Muscle of leg (tissue), 16 donors: ENCODE measurements at places on chromosomes 11 and 22. TPM values are rescaled to one million over a fixed set of nuclear protein-coding genes. Genes with fewer than 3 reads are reported as not detected.

- H3K4me3 ChIP-seq, result no peak overlapping the region
- no peak for DNase-seq
- peaks cover under 1% of the 10 kb centered on the region for H3K27me3 ChIP-seq
- no peak overlapping the region for H3K27ac ChIP-seq
- no peaks in the 10 kb centered on the region for H3K36me3 ChIP-seq
Measured at GRCh38 chr11:75383246-75383645, 16.1 kb upstream of the RPS3 start.

FZD4 gene
- 40.5 TPM for total RNA-seq

UPK3A gene
- total RNA-seq, result not detected

CFAP68 gene
- total RNA-seq, result 16.3 TPM

FGF19 gene
- 0.44 TPM for total RNA-seq

GGTLC2 gene
- total RNA-seq, result not detected

- H3K27me3 ChIP-seq, result peaks cover 3% of the 10 kb centered on the region
- H3K27ac ChIP-seq, result no peak overlapping the region
- no peak for DNase-seq
- H3K4me3 ChIP-seq, result no peak overlapping the region
Measured at GRCh38 chr11:11265994-11266606, 87.0 kb downstream of the CSNK2A3 start.

SLC15A3 gene
- 12.7 TPM for total RNA-seq

DNA sequence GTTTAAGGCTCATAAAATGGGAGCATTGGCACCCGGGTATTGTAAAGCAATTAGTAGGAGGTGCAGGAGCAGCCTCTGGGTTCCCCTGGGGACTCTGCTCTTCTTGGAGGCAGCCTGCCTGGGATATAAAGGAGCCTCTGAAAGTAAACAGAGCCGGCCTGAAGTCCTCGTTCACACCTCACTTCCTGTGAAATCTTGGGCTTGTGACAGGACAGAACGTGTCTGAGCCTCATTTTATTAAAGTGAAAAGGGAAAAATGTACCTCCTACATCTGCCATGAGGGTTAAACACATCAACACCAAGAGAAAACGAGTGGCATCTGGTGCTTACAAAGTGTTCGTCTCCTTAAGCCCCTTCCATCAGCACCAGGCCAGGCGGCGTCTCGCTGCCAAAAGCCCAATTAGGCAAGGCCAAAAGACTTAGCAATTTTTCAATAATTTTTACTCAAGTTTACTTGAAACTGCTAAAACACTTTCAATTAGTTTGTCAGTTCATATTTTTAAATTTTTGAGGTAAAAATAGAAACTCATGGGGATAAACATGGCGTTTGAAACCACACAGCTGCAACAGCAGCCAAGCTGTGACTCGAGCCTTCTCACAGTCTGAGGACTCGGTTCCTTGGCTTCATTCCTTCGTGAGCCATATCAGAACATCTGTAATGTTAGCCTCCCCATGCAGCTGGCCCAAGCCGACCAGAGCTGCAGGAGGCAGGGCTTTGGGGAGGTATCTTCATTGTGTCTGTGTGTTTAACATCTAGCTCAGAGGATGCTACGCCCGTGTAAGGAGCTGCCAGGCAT, 33.6 kb downstream of the MAP6 start:
- H3K36me3 ChIP-seq, result no peaks in the 10 kb centered on the region
- DNase-seq, result peak; percentile 93
- no peak overlapping the region for H3K4me3 ChIP-seq
- H3K27ac ChIP-seq, result peak overlapping the region; percentile 59

MS4A1 gene
- total RNA-seq, result 0.22 TPM

DNA sequence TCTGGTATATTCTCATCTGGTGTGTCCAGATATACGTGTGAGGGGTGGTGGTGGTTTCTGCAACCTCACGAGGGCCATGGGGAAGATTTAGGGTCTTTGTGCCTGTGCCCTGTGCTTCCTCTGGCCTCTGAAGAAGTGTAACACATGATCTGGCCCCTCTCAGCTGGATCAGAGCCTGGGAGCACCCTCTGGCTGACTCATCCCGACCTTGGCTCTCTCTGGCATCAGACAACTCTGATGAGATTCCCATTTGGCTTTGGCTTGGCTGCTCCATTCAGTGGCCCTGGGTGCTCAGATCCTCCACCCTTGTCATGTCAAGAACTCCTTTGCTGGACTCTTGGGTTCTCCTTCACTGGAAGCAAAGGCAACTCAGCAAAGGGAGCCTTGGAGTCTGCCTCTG, 45.2 kb downstream of the RASSF10 start:
- H3K27me3 ChIP-seq, result peaks cover 5% of the 10 kb centered on the region
- H3K4me3 ChIP-seq, result no peak overlapping the region
- no peaks in the 10 kb centered on the region for H3K4me1 ChIP-seq
- no peaks in the 10 kb centered on the region for H3K36me3 ChIP-seq
- no peak for DNase-seq

DNA sequence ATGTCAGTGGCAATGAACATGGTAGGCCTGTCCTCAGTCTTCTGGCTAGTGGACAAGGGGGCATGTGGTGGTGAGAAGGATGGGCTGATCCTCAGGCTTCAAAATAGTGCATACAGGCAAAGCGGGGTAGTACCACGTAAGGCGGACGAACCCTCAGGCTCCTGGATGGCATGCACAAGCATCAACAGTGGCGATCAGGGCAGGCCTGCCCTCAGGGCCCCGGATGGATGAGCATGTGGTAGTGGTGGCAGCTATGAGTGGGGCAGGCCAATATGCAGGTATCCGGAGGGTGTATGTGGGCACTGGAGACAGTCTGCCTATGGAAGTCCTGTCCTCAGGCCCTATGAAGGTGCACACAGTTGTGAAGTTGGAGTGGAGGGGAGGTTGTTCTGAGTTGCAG, 163.8 kb downstream of the GUCY1A2 start:
- H3K36me3 ChIP-seq, result no peaks in the 10 kb centered on the region
- no peaks in the 10 kb centered on the region for H3K27me3 ChIP-seq
- no peak for DNase-seq

PYGM gene
- total RNA-seq, result 165 TPM

UPB1 gene
- total RNA-seq, result 0.75 TPM

GRCh38 chr11:3808861-3809623, 682 bp downstream of the PGAP2 start:
- H3K27me3 ChIP-seq, result no peaks in the 10 kb centered on the region
- peak; percentile 34 for DNase-seq
- H3K4me3 ChIP-seq, result peak overlapping the region; percentile 92
- peaks cover 7% of the 10 kb centered on the region for H3K36me3 ChIP-seq
- H3K4me1 ChIP-seq, result peaks cover 11% of the 10 kb centered on the region

- H3K27me3 ChIP-seq, result no peaks in the 10 kb centered on the region
- H3K36me3 ChIP-seq, result peaks cover 71% of the 10 kb centered on the region
- H3K4me3 ChIP-seq, result no peak overlapping the region
- H3K4me1 ChIP-seq, result peaks cover 54% of the 10 kb centered on the region
- H3K27ac ChIP-seq, result no peak overlapping the region
Measured at GRCh38 chr11:65646288-65646957, 8.5 kb downstream of the SIPA1 start.

DNA sequence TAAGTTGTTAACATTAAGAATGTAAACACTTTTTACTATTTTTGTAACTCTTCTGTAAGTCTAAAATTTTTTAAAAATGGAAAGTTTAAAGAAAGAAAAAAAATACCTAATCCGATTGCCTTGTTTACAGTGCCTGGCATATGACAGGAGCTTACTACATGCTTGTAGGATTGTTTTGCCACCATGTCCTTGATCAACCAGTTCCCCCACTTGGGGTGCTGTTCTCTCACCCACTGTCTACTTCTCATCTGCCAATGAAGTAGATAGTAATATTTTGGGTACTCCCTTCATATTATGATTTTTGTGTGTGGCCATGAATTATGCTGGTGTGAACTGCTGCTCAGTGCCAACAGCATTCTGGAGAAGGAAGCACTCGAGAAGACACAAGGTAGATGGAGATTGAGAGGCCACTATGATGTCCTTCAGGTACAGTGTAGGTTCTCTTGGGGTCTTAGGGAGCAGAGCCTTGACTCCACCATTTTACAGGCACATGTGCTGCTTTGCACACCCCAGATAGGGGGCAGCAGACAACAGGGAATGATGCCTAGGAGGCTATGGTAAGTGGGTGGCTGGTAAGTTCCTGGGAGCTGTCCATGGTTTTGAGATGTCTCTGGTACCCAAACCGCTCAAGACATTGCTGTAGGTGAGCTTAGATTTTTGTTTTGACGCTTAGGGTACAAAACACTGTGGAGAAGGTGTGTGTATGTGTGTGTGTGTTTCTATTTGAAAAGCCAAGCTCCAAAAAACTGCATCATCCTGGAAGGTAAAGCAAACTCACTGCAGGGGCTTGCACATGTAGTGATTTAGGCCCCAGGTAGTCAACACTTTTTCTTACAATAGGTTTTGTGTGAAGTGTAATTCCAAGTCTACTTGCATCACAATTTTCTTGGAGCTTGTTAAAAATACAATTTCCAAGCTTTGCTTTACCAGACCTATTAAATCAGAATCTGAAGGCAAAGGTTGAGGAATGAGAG, 494.5 kb upstream of the LARGE1 start:
- H3K27me3 ChIP-seq, result no peaks in the 10 kb centered on the region
- H3K27ac ChIP-seq, result no peak overlapping the region
- DNase-seq, result peak; percentile 86
- H3K4me3 ChIP-seq, result no peak overlapping the region
- H3K4me1 ChIP-seq, result no peaks in the 10 kb centered on the region

DNA sequence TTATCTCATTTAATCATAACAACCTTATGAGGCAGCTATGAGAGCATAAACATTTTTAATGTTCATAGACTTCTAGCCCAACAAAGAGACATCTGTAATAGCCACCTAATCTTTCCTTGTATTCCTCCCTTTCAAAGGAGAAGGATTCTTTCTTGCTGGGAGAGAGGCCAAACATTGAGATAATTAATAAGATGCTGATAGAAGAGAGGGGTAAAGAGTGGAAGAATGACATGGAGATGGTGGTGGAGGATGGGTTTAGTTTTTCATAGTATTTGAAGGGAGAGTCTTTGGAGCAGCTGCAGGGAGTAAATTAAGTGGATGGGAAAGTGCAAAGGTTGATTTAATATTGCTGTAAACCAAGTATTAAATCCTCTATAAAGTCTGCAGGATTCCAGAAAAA, 57.9 kb downstream of the ARL14EP start:
- no peaks in the 10 kb centered on the region for H3K27me3 ChIP-seq
- H3K4me3 ChIP-seq, result no peak overlapping the region
- H3K27ac ChIP-seq, result no peak overlapping the region
- DNase-seq, result no peak
- no peaks in the 10 kb centered on the region for H3K36me3 ChIP-seq

- H3K27me3 ChIP-seq, result no peaks in the 10 kb centered on the region
- peaks cover 5% of the 10 kb centered on the region for H3K4me1 ChIP-seq
- peak; percentile 32 for DNase-seq
- H3K4me3 ChIP-seq, result no peak overlapping the region
Measured at GRCh38 chr11:7495882-7496551, 10.7 kb downstream of the OLFML1 start.

- H3K36me3 ChIP-seq, result no peaks in the 10 kb centered on the region
- no peak overlapping the region for H3K27ac ChIP-seq
Measured at GRCh38 chr11:14248580-14248981, 110.4 kb downstream of the RRAS2 start.

GRCh38 chr22:39251762-39252460, 7.1 kb upstream of the PDGFB start:
- DNase-seq, result no peak
- peaks cover 21% of the 10 kb centered on the region for H3K27me3 ChIP-seq
- no peak overlapping the region for H3K4me3 ChIP-seq
- H3K36me3 ChIP-seq, result no peaks in the 10 kb centered on the region
- H3K27ac ChIP-seq, result no peak overlapping the region

DNA sequence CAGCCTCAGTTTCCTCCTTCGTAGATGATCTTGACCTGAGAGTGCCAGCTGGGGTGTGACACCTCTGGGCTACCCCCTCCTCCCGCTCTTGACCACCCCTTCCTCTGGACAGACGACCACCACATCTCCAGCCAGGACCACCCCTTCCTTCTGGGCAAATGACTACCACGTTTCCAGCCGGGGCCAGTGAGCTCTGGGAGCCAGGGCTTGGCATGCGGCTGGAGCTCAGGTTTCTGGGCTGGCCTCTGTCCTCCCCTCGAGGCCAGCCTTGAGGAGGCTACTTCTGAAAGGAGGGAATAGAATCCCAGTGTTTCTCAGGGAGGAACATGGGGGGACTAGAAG, 120.9 kb downstream of the KCNQ1OT1 start:
- H3K4me1 ChIP-seq, result peaks cover 73% of the 10 kb centered on the region
- H3K4me3 ChIP-seq, result no peak overlapping the region
- no peaks in the 10 kb centered on the region for H3K36me3 ChIP-seq
- H3K27ac ChIP-seq, result no peak overlapping the region
- peaks cover 5% of the 10 kb centered on the region for H3K27me3 ChIP-seq

EMSY gene
- total RNA-seq, result 14.9 TPM

GRCh38 chr22:39238966-39239505, 5.7 kb downstream of the PDGFB start:
- peaks cover 91% of the 10 kb centered on the region for H3K4me1 ChIP-seq
- no peak overlapping the region for H3K4me3 ChIP-seq
- peaks cover 22% of the 10 kb centered on the region for H3K27me3 ChIP-seq
- no peaks in the 10 kb centered on the region for H3K36me3 ChIP-seq

TMPRSS13 gene
- total RNA-seq, result 0.09 TPM

DNA sequence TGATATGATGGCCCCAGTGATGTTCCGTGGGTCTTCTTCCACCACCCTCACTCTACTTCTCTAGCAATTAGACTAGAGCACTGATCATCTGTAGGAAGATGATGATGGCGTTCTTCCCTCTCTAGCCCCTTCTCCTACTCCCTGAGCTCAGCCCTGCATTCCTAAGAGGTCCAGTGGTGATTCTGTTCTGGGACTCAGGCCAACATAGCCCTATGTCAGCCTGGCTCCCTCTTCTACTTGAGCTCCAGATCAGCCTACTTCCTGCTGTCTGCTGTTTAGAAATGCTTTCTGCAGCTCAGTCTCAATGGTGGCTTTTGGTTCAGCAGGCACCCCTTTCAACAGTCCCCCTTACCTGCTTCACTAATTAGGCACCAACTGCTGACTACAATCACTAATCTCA, 86.1 kb upstream of the ZBED5 start:
- no peak for DNase-seq
- H3K4me3 ChIP-seq, result no peak overlapping the region
- H3K4me1 ChIP-seq, result peaks cover 12% of the 10 kb centered on the region
- no peak overlapping the region for H3K27ac ChIP-seq

SPON1 gene
- 23.3 TPM for total RNA-seq

DNA sequence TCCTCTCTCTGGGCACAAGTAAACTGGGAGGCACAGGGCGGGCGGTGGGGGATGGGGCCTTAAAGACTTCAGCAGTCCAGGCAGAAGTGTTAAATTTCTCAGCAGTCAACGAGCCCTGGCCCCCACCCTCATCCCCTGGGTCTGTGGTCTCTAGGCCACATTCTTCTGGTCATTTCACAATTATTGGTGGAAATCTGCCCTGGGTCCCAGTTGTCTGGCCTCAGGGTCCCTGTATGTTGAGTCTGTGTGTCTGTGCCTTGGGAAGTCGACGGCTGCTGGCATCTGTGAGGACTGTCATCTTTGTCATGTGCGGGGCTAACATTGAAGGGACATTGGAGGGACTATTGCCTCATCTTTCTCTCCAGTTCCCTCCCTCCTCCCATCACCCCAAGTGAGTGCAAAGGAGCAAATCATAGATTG, 1.7 kb downstream of the TSPAN18 start:
- DNase-seq, result no peak
- H3K36me3 ChIP-seq, result no peaks in the 10 kb centered on the region
- no peak overlapping the region for H3K27ac ChIP-seq
- peaks cover 51% of the 10 kb centered on the region for H3K4me1 ChIP-seq
